ENCODE measurements at places on chromosomes 4 and X.

DNA sequence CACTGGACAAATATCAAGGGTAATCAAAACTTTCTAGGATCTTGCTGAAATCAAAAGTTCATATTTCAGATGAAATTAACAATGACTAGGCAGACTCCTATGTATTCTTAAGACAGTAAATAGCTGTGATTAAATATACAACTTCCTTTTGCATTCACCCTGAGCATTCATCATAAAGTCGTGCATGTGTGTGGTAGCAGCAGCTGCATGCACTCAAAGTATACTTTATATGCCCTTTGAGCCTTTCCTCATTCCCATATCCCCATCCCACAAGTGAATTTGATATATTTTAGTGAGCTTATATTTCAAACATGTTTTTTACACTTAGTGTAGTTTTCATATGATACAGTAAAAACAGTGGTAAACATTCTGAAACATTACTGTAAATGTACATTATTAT lies 959.0 kb downstream of the C4orf33 start:
- no peak for DNase-seq

GRCh38 chrX:16333453-16333852 lies 166.2 kb downstream of the MAGEB17 start:
- DNase-seq, result no peak

DNA sequence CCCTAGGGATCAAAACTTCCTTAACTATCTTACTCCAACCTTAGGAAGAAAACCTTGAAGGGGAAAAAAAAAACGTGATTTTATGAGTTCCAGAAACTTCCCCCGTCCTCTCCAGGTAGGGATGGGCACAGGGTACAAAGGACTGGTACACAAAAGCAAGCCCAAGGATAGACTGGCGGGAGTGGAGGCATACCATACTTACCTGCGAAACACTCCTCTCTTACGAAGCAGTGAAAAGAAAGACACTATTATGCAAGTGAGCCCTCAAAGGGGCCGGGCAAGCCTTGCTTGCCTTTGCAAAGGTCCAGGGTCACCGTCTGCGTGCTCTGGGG lies 651 bp downstream of the TSPAN6 start:
- no peak for DNase-seq

- DNase-seq, result no peak
Observed at GRCh38 chr4:10981576-10981975, 297.0 kb upstream of the CLNK start.

DNA sequence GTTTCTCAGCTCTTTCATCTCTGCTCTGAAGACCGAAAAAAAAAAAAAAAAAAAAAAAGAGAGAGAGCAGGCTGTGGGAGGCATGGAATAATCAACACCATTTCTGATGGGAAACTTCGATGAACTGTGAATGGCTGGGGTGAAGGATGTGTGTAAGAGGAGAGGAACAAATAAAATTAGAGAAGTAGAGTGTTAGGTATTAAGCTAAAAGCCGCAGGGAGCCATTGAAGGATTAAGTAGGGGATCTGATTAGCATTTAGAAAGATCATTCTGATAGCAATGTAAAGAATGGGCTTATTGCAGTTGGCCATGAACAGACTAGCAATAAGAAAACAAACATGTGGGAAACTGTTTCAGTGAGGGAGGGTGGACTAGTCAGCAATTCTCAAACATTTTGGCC lies 33.6 kb upstream of the JADE1 start:
- DNase-seq, result no peak

GRCh38 chrX:20965270-20966044 lies 408.8 kb upstream of the CNKSR2 start:
- no peak for DNase-seq

GRCh38 chr4:85370400-85371032 lies 104.4 kb upstream of the ARHGAP24 start:
- peak; percentile 35 for DNase-seq

DNA sequence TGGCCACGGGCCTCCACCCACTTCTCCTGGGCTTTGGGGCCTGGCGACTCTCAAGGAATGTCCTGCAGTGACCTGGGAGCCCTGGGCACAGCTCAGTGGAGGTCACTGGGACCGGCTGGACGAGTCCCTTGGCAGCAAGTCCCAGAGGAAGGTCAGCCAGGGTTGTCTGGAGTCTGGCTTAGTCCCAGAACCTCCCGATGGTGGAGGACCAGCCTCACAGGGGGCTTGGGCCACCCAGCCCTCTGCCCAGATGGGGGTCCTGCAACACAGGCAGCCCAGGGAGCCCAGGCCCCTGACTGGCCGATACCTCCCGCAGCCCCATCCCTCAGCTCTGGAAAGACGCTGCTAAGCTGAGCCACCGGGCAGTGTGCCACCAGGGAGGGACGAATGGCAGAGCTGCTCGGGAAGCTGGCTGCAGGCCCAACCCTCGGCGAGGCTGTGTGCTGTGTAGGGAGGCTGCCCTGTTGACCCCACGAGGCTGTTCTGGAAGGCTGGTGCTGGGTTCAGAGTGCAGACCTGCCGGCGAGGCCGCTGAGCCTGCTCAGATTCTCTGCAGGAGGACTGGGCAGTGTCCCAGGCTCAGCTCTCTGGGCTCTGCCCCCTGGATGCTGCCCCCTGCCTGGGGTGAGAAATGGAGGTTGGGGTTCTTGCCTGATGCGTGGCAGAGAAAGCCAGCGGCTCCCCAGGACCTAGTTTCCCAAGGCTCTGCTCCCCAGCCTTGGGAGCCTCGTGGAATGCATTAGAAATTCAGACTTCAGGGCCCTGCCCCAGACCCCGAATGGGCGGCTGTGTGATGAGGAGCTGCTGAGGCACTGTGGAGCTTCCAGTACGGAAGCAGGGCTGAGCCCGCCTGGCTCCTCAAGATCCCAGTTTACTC lies 61.7 kb downstream of the ADRA2C start:
- DNase-seq, result no peak

All from activated CD4-positive, alpha-beta T cell treated with anti-CD3 and anti-CD28 coated beads, Interleukin-2, amount 50 U/mL, for 16 hours (primary cell).